Activated CD4-positive, alpha-beta memory T cell treated with anti-CD3 and anti-CD28 coated beads, Interleukin-2, amount 10 ng/mL, durations not matched to agents 7 days and 5 days (primary cell): ENCODE measurements at places on chromosomes 3 and 15. TPM values are rescaled to one million over a fixed set of nuclear protein-coding genes. Genes with fewer than 3 reads are reported as not detected.

RASL12 gene
- not detected for total RNA-seq

DUOXA2 gene
- not detected for total RNA-seq

MKRN2 gene
- 21.9 TPM for total RNA-seq

ADAMTSL3 gene
- not detected for total RNA-seq

ADGRG7 gene
- total RNA-seq: not detected

GOLGA8J gene
- total RNA-seq: not detected

ANKDD1A gene
- total RNA-seq: 14.2 TPM

DNA sequence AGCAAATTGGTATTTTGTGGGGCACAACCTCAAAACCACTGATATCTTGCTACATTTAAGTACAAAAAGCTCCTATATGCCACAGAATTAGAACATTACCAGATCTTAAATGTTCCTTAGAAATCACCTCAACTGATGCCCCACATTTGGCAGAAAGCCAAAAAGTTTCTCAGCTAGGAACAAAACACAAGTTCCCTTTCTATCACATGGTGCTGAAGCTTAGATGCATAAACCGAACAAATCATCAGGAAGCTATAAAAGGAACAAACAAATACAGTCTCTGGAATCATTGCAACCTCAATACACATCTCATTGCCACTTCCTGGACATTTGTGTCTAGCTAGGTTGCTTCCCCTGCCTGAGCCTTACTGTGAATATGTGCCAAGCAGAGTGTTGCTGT is 492.6 kb downstream of the LPP start:
- H3K27ac ChIP-seq: no peak overlapping the region
- no peak overlapping the region for H3K4me3 ChIP-seq
- DNase-seq: no peak
- H3K27me3 ChIP-seq: no peaks in the 10 kb centered on the region

- no peaks in the 10 kb centered on the region for H3K36me3 ChIP-seq
- H3K4me3 ChIP-seq: no peak overlapping the region
- no peak for DNase-seq
- H3K27ac ChIP-seq: no peak overlapping the region
- H3K4me1 ChIP-seq: no peaks in the 10 kb centered on the region
Measured at GRCh38 chr3:63400246-63400860, 122.2 kb downstream of the SYNPR start.

- no peak overlapping the region for H3K27ac ChIP-seq
- peaks cover 26% of the 10 kb centered on the region for H3K27me3 ChIP-seq
- H3K4me1 ChIP-seq: peaks cover 8% of the 10 kb centered on the region
- H3K36me3 ChIP-seq: no peaks in the 10 kb centered on the region
- DNase-seq: no peak
- no peak overlapping the region for H3K4me3 ChIP-seq
Measured at GRCh38 chr15:96037584-96037983, 292.9 kb upstream of the NR2F2 start.

DNA sequence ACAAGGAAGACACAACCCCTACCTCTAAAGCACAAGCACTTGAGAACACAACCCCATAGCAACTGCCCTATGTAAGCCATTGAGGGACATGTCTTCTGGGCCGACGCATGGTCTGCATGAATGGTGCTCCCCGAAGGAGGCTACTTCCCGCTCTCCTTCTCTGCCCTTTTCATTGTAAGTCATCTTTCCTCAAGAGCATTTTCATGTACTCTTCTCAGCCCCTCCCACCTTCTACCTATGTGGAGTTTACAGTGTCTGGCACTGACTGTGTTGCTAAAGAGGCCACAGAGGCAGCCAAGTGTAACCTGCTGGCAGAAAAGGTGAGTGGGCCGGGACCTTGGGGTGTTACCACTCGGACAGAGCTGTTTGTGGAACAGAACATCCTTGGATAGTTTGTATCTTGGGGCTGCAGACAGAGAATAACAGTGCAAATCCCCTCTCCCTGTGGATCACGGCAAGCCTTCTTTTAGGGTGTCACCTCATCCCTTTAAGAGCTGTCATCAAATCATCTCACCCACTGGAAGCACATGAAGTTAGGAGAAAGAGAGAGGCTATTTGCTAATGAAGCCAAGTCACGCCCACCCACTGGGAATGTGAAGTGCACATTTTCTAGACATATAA is 5.6 kb downstream of the AHSG start:
- H3K27ac ChIP-seq: no peak overlapping the region
- H3K27me3 ChIP-seq: peaks cover 40% of the 10 kb centered on the region
- H3K4me3 ChIP-seq: no peak overlapping the region
- DNase-seq: no peak
- H3K36me3 ChIP-seq: no peaks in the 10 kb centered on the region

- DNase-seq: no peak
- no peak overlapping the region for H3K4me3 ChIP-seq
- no peaks in the 10 kb centered on the region for H3K4me1 ChIP-seq
- no peaks in the 10 kb centered on the region for H3K36me3 ChIP-seq
- H3K27ac ChIP-seq: no peak overlapping the region
Measured at GRCh38 chr3:173957646-173958045, 560.1 kb downstream of the NLGN1 start.

DNA sequence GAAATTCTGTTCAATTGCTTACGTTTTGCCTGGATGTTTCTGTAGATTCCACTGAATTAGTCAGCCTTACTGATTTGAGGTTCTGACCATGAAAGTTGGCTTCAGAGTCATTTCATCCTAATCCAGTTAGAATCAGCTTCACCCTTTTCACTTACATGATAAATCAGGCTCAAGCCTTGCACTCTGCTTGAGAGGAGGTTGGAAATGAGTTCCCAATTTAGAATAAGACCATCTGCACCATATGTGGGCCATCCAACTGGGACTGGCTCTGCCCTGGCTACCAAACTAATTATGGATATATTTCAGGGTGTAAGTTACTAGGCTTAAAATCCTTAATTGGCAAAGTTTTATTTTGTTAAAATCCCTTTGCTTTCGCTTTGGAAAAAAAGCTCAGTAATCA is 255.7 kb downstream of the CHL1 start:
- no peak overlapping the region for H3K27ac ChIP-seq
- H3K4me3 ChIP-seq: no peak overlapping the region
- H3K27me3 ChIP-seq: no peaks in the 10 kb centered on the region
- H3K4me1 ChIP-seq: no peaks in the 10 kb centered on the region
- DNase-seq: no peak

- H3K27ac ChIP-seq: no peak overlapping the region
- DNase-seq: no peak
- no peak overlapping the region for H3K4me3 ChIP-seq
- peaks cover 2% of the 10 kb centered on the region for H3K4me1 ChIP-seq
Measured at GRCh38 chr3:45524565-45524964, 70.0 kb upstream of the LIMD1 start.

GRCh38 chr15:85477730-85478129 is 97.3 kb downstream of the AKAP13 start:
- no peak for DNase-seq
- no peak overlapping the region for H3K4me3 ChIP-seq
- H3K27ac ChIP-seq: no peak overlapping the region
- H3K4me1 ChIP-seq: peaks cover 63% of the 10 kb centered on the region

DNA sequence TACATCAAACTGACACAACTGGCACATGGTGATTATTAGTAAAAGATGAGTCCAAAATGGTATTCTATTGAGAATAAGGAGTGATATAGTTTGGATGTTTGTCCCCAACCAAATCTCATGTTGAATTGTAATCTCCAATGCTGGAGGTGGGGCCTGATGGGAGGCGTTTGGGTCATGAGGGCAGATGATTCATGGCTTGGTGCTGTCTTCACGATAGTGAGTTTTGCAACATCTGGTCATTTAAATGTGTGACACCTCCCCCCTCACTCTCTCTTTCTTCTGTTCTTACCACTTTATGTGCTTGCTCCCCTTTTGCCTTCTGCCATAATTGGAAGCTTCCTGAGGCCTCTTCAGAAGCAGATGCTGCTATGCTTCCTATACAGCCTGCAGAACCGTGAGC is 90.6 kb downstream of the RSL24D1 start:
- peaks cover 7% of the 10 kb centered on the region for H3K27me3 ChIP-seq
- DNase-seq: no peak
- H3K27ac ChIP-seq: no peak overlapping the region
- H3K4me3 ChIP-seq: no peak overlapping the region

DNA sequence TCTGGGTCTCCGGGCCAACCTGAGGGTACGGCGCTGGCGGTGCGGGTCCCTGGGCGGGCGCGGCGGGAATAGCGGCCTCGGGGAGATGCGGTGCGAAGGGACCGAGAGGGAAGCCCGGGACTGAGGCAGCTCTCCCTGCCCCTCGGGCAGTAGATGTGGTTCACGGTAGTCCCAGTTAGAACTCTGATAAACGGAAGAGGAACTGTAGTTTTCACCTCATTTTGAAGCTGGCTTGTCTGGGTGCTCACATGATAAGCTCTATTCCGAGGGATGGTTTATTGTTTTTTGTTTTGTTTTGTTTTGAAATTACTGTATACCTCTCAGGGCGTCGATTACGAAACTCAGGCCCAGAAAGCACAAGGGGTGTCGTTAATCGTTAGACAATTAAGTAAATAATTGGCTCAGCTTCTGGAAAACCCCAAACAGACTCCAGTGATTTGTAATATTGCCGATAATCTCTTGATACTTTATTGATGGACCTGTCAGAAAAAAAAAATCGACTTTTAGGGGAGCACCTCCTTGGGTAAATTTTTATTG is 413 bp downstream of the NUSAP1 start:
- peaks cover 42% of the 10 kb centered on the region for H3K4me1 ChIP-seq
- DNase-seq: no peak
- peak overlapping the region; percentile 95 for H3K4me3 ChIP-seq
- H3K27me3 ChIP-seq: no peaks in the 10 kb centered on the region
- peaks cover 56% of the 10 kb centered on the region for H3K36me3 ChIP-seq

DNA sequence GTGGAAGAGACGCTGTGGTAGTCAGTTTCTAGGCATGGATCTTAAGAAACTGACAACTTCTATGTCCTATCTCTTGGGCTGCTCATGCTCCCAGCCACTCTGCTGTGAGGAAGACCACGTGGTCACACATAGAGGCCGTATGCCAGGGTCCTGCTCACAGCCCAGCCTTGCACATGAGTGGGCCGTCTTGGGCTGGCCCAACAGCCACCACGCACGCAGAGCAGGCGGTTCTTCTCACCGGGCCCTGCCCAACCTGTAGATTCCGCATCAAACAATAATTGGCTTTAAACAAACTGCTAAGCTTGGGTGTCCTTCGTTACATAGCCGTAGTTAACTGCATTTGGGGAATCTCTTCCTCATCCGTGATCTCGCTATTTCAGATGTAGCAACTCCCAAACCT is 26.0 kb downstream of the SLC41A3 start:
- H3K36me3 ChIP-seq: no peaks in the 10 kb centered on the region
- H3K4me3 ChIP-seq: no peak overlapping the region
- DNase-seq: no peak
- H3K27me3 ChIP-seq: no peaks in the 10 kb centered on the region
- no peak overlapping the region for H3K27ac ChIP-seq

- H3K4me3 ChIP-seq: no peak overlapping the region
- peaks cover 3% of the 10 kb centered on the region for H3K4me1 ChIP-seq
- peaks cover 4% of the 10 kb centered on the region for H3K27me3 ChIP-seq
Measured at GRCh38 chr3:114456742-114457141, 162.9 kb downstream of the TIGIT start.

GRCh38 chr3:193850084-193850619 is 257.1 kb downstream of the OPA1 start:
- no peak for DNase-seq
- H3K4me1 ChIP-seq: no peaks in the 10 kb centered on the region
- no peak overlapping the region for H3K27ac ChIP-seq
- no peak overlapping the region for H3K4me3 ChIP-seq
- no peaks in the 10 kb centered on the region for H3K36me3 ChIP-seq

DNA sequence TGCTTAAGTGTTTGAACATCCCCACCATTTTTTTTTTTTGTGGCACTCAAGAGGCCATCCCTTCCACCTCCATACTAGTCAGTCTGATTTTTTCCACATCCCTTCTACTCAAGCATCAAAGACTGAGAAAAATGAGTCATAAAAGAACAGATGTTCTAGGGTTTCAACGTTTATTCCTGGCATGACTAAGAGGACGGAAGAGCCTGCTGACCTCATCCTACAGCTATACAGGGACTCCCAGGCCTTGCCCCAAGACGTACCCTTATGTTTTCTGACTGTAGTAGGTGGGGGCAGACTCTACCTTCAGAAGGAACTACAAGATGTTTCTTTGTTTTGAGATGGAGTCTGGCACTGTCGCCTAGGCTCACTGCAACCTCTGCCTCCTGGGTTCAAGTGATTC is 3.3 kb upstream of the ITPKA start:
- H3K27me3 ChIP-seq: peaks cover 23% of the 10 kb centered on the region
- peaks cover 4% of the 10 kb centered on the region for H3K36me3 ChIP-seq
- peaks cover 42% of the 10 kb centered on the region for H3K4me1 ChIP-seq
- H3K4me3 ChIP-seq: no peak overlapping the region

GRCh38 chr3:77251136-77251535 is 211.2 kb downstream of the ROBO2 start:
- H3K4me1 ChIP-seq: no peaks in the 10 kb centered on the region
- DNase-seq: no peak
- H3K4me3 ChIP-seq: no peak overlapping the region
- H3K27me3 ChIP-seq: no peaks in the 10 kb centered on the region
- H3K27ac ChIP-seq: no peak overlapping the region

GRCh38 chr15:82643992-82644391 is 3.2 kb downstream of the CPEB1 start:
- no peak overlapping the region for H3K27ac ChIP-seq
- no peak overlapping the region for H3K4me3 ChIP-seq
- H3K36me3 ChIP-seq: no peaks in the 10 kb centered on the region
- H3K4me1 ChIP-seq: peaks cover 6% of the 10 kb centered on the region
- no peak for DNase-seq
- peaks cover 62% of the 10 kb centered on the region for H3K27me3 ChIP-seq

DNA sequence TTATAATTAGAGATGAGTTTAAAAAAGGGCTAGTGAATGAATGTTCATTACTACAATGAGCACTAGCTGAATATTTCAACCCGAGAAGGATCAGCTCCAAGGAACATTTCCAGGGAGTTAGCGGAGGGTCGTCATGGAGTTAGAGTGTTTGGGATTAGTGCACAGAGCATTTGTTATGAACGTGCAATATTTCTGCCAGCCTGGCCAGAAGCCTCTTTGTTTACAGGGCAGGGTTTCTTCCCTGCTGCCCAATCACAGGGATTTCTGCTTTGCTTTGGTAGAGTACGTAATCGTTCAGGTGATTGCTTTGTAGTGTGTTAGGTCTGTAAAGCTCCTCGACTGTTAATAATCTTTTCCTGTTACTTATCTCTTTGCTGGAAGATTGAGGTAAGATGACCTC is 5.9 kb downstream of the CGNL1 start:
- peaks cover 3% of the 10 kb centered on the region for H3K4me1 ChIP-seq
- no peak overlapping the region for H3K4me3 ChIP-seq
- no peaks in the 10 kb centered on the region for H3K36me3 ChIP-seq
- no peak for DNase-seq
- peaks cover 26% of the 10 kb centered on the region for H3K27me3 ChIP-seq
